Large intestine (tissue), 12 donors: ENCODE measurements at places on chromosomes 1 and 21. TPM values are rescaled to one million over a fixed set of nuclear protein-coding genes. Genes with fewer than 3 reads are reported as not detected.

Gene TNFRSF18
- polyA plus RNA-seq: 0.49 TPM

Gene TTC24
- 0.15 TPM for polyA plus RNA-seq

Gene FCRL6
- polyA plus RNA-seq: 0.69 TPM

DNA sequence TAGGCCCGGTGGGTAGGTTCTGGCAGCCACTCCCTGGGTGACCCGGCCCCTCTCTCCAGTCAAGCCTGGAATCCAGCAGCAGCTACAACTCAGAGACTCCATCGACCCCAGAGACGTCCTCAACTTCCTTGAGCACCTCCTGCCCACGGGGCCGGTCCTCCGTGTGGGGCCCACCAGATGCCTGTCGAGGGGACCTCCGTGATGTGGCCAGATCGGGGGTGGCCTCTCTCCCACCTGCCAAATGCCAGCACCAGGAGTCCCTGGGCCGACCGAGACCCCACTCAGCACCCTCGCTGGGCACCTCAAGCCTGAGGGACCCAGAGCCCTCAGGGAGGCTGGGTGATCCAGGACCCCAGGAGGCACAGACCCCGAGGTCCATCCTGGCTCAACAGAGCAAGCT, 2.7 kb downstream of the MIIP start:
- DNase-seq: no peak

DNA sequence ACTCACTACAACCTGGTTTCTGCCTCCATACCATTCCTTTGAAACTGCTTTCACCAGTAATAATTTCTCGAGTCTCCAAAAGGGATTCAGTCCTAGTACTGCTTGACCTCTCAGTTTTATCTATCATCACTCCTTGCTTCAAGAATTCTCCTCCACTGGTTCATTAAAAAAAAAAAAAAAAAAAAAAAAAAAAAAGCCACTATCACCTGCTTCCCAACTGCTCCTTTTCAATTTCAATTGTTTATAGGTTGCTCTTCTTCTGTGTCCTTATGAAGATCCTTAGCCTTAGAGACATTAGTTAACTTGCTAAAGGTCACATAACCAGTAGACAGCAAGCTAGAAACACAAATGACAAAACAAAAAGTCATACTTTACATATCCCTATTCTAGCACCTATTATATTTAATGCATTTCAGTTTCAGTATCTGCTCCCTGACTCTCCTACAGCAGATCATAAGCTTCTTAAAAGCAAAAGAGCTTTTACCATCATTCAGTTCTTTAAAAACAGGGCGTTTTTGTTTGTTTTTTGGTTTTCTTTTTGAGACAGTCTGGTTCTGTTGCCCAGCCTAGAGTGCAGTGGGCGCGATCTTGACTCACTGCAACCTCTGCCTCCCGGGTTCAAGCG, 7.1 kb downstream of the NRDC start:
- no peak for DNase-seq

- no peak for DNase-seq
Measured at GRCh38 chr1:151834239-151834638, 2.6 kb upstream of the RORC start.

Gene HES3
- polyA plus RNA-seq: not detected

Gene DTL
- polyA plus RNA-seq: 10.1 TPM

Gene F13B
- 28.9 TPM for polyA plus RNA-seq

DNA sequence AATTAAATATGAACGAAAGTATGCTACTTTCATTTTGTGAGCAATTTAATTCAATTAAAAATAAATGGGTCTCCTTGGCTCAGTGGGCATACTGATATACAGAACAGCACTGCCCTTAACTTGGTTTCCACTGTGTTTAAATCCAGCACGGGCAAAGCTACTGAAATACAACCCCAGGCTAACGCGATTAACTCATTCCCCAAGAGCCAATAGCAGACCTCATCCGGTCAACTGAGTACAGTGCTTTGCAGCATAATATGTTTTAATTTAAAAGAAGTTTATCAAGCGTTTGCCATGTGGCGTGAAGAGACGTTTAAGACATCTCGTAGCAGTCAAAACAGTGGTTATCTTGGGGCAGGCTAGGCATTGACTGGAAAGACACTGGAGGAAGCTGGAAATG, 118.6 kb downstream of the PROX1 start:
- no peak for DNase-seq

Gene CD164L2
- not detected for polyA plus RNA-seq

DNA sequence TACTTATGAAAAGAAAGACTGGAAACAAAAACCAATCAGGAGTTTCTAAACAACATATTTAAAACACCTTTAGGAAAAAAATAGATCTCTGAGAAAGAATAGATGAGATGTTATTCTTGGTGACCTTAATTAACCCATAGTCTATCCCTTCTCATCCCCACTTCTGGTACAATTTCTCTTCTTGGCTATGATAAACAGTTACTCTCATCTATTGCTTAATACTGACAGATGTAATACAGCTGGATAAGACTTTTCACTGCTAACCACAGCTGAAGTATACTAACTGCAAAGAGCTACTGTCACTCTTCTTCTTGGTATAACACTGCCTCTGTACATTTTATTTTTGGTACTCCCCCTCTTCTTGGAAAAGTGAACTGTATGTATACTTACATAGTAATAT, 15.2 kb downstream of the EXTL2 start:
- no peak for DNase-seq

Gene BTG3
- polyA plus RNA-seq: 39.4 TPM

DNA sequence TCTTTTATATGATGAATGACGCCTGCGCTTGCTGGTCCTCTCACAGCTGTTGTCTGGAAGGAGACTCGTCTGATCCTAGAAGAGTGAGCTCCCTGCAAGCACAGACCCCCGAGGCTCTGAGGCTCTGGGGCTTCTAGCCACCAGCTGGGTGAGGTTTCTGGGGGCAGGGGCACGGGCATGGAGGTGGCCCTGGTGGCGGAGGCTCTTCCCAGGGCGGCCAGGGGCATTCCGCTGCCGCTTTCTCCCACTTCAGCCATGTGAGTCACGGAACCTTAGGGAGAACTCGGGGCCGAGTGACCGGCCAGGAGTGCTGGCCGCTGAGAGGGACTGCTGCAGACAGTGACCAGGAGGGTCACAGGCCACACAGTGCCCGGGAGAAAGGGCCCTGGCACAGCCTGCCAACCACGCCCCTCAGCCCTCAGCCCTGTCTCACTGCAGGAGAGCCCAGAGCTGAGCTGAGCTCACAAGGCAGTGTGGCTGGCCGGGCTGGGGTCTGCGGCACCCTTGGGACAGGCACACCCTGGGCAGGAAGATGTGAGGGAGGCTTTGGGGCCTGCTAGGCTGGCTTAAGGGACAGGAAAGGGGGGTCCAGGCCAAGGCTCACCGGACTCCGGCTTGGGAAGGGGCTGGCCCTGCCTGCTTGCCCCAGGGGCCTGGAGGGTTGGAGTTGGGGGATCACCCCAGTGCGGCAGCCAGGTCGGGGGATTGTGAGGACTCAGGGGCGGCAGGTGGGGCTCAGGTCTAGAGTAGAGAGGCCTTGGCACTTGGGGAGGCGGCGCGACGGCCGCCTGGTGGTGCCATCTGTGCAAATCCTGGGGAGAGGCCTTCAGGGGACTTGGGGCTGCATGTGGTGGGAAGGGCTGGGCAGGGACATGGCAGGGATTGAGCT, 35.7 kb downstream of the MORN1 start:
- DNase-seq: no peak

- DNase-seq: peak; percentile 64
Measured at GRCh38 chr1:39409055-39409816, 82.2 kb upstream of the BMP8A start.

Gene CFAP74
- polyA plus RNA-seq: 1.4 TPM

GRCh38 chr1:50080904-50081586, 27.7 kb upstream of the ELAVL4 start:
- no peak for DNase-seq

DNA sequence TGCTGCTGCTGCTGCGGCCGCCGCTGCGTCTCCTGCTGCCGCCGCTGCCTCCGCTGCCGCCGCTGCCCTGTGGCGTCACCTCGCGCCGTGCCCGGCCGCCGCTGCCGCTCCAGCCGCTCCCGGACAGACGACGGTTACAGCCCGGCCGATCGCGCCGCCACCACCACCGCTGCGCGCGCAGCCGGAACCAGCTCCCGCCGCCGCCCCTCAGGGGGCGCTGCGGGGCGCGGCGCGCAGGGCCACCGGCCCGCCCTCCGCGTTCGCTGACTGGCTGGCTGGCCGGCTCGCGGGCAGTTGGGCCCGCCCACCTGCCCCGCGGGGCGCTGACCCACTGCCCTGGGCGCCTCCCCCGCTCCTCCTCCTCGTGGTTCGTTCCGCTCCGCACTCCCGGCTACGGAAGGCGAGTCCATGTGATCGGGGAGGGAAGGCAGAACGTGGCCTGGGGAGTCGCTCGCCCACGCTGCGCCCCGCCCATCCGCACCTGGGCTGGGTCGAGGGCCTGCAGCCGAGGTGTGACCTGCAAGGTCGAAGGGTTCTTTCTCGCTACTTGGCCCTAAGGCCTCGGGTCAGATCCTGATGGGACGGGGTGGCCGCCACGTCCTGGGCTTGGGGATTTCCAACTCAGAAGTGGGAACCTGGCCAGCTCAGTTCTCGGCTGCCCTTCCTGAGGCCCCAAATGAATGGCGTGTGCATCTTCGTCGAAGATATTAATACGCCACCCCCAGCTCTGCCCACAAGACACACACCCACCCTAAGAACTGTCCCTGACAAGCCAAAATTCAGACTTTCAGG, at the start of gene PTP4A2:
TSS of gene PTP4A2 (minus strand) at position 185 of the 792 bp plus-strand sequence. CDS start 19,303 bp downstream, outside the sequence.
- DNase-seq: peak; percentile 98

DNA sequence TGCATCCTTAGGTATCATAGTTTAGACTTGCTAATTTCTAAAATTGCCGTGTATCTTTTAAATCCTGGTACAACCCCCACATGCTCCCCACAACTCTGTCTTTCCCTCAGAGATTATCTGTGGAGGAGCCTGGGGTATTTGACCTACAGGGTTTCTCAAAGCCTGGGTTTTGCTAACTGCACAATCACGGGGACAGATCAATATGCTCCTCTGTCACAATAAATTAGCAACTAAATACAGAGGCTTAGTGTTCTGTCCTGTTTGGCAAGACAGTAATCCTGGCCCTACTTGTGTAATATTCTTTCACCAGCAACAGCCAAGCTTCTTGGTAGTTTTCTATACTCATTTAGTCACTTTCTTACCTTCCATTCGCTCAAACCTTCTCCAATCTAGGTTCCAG, 8.5 kb downstream of the ECHDC2 start:
- no peak for DNase-seq

Gene RPTN
- not detected for polyA plus RNA-seq

Gene BATF3
- 3.0 TPM for polyA plus RNA-seq

GRCh38 chr1:3725366-3725765, 26.9 kb upstream of the CCDC27 start:
- no peak for DNase-seq

GRCh38 chr1:117925981-117926380, 3.4 kb downstream of the GDAP2 start:
- no peak for DNase-seq

Gene AKNAD1
- 0.06 TPM for polyA plus RNA-seq

- DNase-seq: no peak
Measured at GRCh38 chr1:155003227-155003765, 694 bp downstream of the ZBTB7B start.

Gene ADORA3
- 2.9 TPM for polyA plus RNA-seq

DNA sequence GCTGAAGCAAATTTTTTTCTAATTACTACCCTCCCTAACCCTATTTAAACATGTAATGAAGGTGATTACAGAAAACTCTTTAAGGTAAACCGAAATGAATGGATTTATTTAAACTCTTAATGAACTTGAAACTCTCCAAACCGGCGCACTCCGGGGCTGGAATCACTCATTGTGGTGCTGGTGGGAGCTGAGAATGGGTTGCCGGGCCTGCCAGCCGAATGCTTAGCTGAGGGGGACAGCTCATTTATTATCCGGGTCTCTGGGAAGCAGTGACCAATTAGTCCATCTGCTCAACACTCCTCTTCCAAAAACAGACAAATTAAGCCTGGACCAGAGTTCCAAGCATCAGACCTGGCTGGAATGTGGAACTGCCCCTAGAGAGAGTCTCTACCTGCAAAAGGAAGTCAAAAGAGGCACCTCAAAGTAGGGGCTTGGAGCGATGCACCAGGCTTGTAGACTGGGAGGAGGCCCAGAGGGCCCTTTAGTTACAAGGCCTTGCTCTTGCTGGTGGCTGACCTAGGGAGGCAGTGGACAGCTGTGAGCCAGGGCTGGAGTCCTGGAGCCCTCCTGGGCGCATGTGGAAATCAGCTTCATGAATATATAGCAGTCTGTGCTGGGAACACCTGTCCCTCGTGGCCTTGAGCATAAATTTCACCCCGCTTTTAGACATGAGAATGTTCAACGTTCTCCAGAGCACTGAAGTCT, 320.7 kb downstream of the AJAP1 start:
- DNase-seq: no peak

DNA sequence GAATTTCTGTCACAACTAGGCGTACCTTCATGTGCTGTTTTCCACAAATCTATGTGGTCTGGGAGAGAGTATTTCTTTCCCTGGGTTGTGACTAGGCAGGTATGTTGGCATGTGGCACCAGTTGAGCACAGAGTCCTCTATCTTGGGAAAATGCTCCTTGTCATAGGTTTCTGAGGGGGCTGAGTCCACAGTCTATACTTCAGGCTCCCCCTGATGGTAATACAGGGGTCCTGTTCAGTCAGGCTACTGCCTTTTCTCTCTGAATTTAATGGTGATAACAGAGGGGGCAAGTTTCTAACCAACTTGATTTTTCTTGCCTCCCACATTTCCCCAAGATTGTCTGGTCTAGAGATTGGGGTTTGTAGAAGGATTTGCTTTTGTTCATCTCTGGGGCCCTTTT, 35.8 kb downstream of the VANGL1 start:
- no peak for DNase-seq

DNA sequence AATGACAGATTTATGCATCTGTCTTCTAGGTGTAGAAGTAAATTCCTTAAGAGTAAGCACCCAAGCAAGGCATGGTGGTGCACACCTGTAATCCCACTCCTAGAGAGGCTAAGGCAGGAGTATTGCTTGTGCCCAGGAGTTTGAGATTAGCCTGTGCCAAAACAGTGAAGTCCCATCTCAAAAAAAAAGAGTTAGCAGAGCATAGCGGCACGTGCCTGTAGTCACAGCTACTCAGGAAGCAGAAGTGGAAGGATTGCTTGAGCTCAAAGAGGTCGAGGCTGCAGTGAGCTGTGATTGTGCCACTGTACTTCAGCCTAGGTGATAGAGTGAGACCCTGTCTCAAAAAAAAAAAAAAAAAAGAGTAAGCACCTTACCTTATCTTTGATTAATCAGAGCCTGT, 15.1 kb upstream of the TIPRL start:
- no peak for DNase-seq
